ENCODE measurements at places on chromosomes 5 and 9. TPM values are rescaled to one million over a fixed set of nuclear protein-coding genes. Genes with fewer than 3 reads are reported as not detected.

The CEL gene
- 1.1 TPM for total RNA-seq

The BAG1 gene
- 83.6 TPM for total RNA-seq

DNA sequence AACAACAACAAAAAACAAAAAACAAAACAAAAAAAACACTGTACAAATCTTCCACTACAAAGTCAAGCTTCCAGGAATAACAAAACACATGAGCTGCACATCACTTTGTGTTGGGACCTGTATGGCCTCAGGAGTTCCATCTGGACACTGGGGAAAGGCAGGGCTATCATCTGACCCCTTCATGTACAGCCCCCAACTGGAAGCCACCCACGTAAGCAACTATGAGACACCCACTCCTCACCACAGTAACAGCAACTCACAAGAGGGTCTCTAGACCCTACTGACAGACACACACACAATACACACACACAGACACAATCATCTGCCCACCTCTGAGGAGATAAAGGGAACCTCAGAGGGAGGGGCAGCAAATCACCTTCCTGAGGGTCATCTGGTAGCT, 81.7 kb upstream of the LRRTM2 start:
- no peak for DNase-seq
- peaks cover 17% of the 10 kb centered on the region for H3K4me1 ChIP-seq
- H3K36me3 ChIP-seq, result no peaks in the 10 kb centered on the region
- no peak overlapping the region for H3K27ac ChIP-seq
- H3K4me3 ChIP-seq, result no peak overlapping the region

The NUDT12 gene
- 0.86 TPM for total RNA-seq

The OTULINL gene
- 15.4 TPM for total RNA-seq

The TAF1L gene
- not detected for total RNA-seq

DNA sequence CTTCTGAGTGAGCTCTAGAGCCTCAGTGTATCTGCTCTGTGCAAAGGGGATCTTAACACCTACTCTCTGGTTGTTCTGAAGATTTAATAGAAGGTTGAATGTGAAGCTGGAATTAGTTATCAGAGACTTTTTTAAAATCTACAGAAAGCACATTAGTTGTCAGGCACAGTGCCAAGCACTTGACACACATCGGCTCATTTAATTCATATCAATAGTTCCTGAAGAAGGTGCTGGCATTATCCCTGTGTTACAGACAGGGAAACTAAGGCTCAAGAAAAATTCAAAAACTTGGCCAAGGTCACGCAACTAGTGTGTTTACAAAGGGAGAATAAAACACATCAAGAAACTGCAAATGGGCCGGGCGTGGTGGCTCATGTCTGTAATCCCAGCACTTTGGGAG, 80.2 kb downstream of the FGF18 start:
- H3K27ac ChIP-seq, result no peak overlapping the region
- H3K27me3 ChIP-seq, result no peaks in the 10 kb centered on the region
- H3K4me3 ChIP-seq, result no peak overlapping the region
- DNase-seq, result no peak
- no peaks in the 10 kb centered on the region for H3K36me3 ChIP-seq

DNA sequence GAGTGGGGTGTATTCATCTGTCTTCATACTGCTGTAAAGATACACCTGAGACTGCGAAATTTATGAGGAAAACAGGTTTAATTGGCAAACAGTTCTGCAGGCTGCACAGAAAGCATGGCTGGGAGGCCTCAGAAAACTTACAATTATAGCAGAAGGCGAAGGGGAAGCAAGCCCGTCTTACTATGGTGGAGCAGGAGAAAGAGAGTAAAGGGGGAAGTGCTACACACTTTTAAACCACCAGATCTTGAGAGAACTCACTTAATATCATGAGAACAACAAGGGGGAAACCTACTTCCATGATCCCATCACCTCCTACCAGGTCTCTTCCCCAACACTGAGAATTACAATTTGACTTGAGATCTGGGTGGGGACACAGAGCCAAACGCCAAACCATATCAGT, 12.5 kb upstream of the NREP start:
- no peaks in the 10 kb centered on the region for H3K4me1 ChIP-seq
- no peak for DNase-seq
- no peaks in the 10 kb centered on the region for H3K36me3 ChIP-seq
- H3K27me3 ChIP-seq, result no peaks in the 10 kb centered on the region
- H3K4me3 ChIP-seq, result no peak overlapping the region

DNA sequence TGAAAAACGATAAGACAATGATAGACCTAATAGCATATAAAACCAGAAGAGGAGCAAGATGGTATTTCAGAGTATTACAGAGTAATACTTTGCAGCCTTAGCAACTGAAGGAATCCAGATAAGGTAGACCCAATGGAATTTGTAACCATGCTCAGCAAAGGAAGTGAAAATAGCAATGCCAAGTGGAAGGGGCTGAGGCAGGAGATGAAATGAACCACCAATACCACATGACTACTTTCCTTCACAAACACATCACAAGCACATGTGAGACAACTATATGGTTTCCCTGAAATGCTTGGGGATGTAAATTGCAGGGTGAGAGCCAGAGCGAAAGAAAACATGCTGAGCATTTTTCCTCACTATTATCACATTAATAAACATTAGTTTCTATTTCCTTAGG, 79.8 kb upstream of the MELK start:
- H3K27ac ChIP-seq, result no peak overlapping the region
- DNase-seq, result peak; percentile 75
- H3K4me1 ChIP-seq, result peaks cover 50% of the 10 kb centered on the region
- peak overlapping the region; percentile 47 for H3K4me3 ChIP-seq
- H3K36me3 ChIP-seq, result no peaks in the 10 kb centered on the region

GRCh38 chr5:74337984-74338310, 302.6 kb downstream of the ENC1 start:
- H3K27me3 ChIP-seq, result no peaks in the 10 kb centered on the region
- no peak for DNase-seq
- no peak overlapping the region for H3K4me3 ChIP-seq

GRCh38 chr5:194603-195209, 3.4 kb downstream of the LRRC14B start:
- H3K4me3 ChIP-seq, result no peak overlapping the region
- no peak overlapping the region for H3K27ac ChIP-seq
- H3K36me3 ChIP-seq, result no peaks in the 10 kb centered on the region
- no peaks in the 10 kb centered on the region for H3K27me3 ChIP-seq
- no peaks in the 10 kb centered on the region for H3K4me1 ChIP-seq
- DNase-seq, result no peak

GRCh38 chr5:170499621-170500020, 4.2 kb upstream of the KCNIP1 start:
- H3K4me3 ChIP-seq, result no peak overlapping the region
- no peaks in the 10 kb centered on the region for H3K36me3 ChIP-seq
- H3K27me3 ChIP-seq, result peaks cover 5% of the 10 kb centered on the region

- no peak overlapping the region for H3K4me3 ChIP-seq
- no peaks in the 10 kb centered on the region for H3K4me1 ChIP-seq
- DNase-seq, result no peak
- no peaks in the 10 kb centered on the region for H3K27me3 ChIP-seq
Observed at GRCh38 chr5:75169516-75169915, 67.2 kb downstream of the ANKRD31 start.

DNA sequence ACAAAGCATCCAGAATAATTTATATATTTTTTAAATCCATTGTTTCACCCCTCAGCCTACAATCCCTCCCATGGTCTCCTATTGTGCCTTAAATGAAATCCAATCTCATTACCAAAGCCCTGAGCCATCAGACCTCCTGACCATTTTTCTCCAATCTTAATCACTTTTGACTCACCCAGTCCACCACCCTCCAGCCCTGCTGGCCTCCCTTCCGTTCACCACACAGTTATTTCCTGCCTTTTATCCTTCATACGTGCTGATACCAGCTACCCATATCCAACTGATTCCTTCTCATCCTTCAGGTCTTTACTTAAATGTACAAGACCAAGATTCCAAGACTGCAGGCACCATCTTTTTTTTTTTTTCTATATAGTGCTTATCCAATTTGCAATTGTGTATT, 1026.7 kb upstream of the DMAC1 start:
- no peak overlapping the region for H3K4me3 ChIP-seq
- H3K36me3 ChIP-seq, result no peaks in the 10 kb centered on the region
- DNase-seq, result no peak
- no peak overlapping the region for H3K27ac ChIP-seq
- H3K4me1 ChIP-seq, result no peaks in the 10 kb centered on the region

All from CD8-positive, alpha-beta memory T cell (primary cell).